ENCODE measurements at places on chromosomes 5 and 9.

DNA sequence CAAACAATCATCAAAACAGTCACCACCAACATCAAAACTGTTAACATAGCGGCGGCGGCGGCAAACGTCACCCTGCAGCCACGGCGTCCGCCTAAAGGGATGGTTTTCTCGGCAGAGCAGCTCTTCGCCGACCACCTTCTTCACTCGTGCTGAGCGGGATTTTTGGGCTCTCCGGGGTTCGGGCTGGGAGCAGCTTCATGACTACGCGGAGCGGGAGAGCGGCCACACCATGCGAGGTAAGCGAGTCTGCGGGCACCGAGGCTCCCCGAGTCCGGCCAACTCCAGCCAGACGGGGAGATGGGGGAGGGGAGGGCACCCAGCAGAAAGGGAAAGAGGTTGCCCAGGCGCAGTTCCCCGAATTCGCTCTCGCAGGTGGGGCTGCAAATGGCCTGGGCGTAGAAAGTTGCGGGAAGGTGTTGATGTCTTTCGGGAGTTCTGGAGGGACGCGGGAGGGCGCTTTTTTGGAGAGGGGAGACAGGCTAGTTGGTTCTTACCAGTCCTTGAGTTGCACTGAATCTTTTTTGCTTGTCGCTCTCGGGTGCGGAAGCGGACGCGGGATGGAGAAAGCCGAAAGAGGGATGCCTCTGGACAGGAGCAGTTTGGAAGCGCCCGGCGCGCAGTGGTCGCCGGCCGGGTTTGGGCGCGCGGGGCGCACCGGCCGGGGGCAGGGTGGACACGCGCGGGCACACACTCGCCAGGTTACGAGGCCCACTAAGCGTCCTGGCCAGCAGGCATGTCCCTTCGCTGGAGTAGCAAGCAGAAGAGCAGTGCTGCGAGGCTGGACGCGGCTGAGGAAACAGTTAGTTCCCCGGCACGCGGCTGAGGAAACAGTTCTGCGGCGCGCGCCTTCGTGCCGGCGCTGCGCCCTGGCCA lies 849 bp downstream of the RORB start:
- DNase-seq = no peak

- peak; percentile 40 for DNase-seq
These were observed at the start of gene ROR2 for GRCh38 chr9:91949946-91950664. ROR2 (minus strand) TSS chr9:91950228.

- no peak for DNase-seq
These were observed 71.2 kb upstream of the GLIS3 start for GRCh38 chr9:4371108-4371507.

DNA sequence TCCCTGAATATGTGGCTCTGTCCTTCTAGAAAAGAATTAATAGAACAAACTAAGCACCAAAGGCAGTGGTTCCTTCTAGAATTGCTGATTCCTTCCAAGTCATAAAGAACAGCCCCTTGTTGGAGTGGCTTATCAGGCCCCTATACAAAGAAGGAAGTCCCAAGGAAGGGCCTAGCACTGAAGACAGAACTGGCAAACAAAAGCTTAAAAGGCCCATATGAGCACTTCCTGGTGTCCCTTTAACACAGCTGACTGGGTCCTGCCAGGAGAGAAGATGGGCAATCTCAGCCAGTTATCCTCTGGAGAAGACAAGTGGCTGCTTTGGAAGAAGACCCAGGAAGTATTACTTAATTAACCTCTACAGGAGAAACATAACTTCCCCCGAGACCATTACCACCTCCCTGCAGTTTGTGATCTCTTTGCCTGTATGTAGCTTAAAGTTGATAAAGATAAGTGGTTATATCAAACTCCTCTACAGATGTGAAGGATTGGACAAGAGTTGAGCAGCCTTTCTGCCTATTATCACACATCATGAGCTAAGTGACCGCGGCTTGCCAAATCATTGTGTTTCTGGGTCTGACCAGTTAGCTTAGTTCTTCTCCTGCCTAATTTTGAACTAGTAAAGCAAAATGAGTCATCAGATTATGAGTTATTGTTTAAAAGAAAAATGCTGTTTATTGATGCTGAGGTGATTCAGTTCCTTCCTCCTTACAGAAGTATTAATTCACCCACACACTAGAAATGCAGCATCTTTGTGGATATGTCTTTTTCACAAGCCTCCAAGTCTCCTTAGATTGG lies 13.3 kb upstream of the STING1 start:
- peak; percentile 68 for DNase-seq

DNA sequence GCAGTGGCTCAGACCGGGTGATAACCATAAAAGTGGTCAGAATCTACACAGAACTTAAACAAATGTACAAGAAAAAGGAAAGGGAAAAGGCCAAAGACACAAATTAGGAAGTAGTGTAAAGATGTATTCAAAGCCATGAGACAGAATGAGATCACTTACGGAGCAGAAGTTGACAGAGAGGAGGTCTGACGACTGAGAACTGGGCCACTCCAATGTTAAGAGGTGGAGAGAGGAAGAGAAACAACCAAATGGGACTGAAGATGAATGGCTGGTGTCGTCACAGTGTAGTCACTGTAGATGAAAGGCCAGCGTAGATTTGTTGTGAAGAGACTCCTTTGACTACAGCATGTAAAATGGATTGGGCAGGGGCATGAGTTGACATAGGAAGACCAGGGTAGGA lies 114.4 kb downstream of the DROSHA start:
- DNase-seq = no peak

- DNase-seq = peak; percentile 80
These were observed 14.9 kb upstream of the WNT8A start for GRCh38 chr5:138068742-138069600.

DNA sequence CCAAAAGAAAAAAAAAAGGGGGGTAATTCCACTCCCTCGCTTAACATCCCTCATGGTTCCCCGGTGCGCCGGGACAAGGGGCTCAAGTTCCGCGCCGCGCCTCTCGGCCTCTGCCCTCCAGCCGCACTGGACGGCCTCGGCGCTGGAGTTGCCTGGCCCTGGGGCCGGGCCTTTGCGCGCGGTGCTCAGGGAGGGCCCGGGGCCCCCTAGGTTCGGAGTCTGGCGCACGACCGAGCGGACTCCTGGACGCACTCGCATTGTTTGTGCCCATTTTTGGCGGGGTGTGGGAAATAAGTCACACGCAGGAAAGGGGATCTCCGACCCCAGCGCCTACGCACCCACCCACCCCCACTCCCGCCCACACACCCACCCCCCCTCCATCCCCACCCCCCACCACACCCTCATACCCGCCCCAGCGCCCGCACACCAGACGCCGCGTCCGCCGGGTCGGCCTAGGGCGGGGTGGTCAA lies 381 bp downstream of the MED22 start:
- DNase-seq = peak; percentile 67

- DNase-seq = no peak
These were observed 248.5 kb upstream of the TUT7 start for GRCh38 chr9:86602715-86603114.

DNA sequence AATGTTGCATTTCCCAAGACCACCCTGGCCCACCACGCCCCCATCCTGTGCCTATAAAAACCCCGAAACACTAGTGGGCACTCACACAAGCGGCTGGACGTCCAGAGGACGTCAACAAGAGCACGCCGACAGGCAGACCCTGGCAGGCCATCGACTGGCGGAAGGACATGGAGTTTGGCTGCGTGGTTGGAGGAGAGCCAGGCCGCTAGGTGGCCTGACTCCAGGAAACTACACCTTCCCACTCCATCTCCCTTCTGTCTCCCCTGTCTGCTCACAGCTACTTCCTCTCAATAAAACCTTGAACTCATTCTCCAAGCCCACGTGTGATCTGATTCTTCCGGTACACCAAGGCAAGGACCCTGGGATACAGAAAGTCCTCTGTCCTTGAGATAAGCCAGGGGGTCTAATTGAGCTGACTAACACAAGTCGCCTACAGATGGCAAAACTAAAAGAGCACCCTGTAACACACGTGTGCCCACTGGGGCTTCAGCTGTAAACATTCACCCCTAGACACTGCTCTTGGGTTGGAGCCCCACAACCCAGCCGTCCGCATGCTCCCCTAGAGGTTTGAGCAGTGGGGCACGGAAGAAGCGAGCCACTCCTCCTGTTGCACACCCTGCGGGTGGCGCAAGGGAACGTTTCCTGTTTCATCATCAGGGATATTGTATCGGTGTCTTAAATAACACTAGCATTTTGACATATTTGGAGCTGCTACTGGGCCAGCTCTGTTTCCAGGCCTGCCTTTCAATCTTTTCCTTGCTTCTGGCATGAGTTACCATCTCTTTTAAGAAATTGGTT lies 54.5 kb upstream of the TAF11L2 start:
- no peak for DNase-seq

DNA sequence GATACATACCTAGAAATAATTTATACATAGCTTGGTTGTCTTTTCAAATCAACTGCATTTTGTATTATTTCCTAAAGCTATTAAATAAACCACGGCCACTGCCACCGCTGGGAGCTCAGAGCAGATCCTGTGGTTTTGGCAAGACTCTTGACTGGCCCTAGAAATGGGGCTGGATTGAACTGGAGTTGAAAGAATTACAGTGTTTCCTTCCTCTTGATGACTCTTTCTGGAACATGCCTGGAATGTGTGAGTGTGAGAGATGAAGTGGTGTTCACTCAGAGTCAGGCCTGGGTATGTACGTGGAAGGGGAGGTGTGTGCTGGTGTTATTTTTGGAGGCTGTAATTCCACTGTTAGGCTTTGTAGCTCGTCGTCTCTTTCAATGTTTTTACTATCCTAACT lies 45.9 kb downstream of the TEK start:
- no peak for DNase-seq

DNA sequence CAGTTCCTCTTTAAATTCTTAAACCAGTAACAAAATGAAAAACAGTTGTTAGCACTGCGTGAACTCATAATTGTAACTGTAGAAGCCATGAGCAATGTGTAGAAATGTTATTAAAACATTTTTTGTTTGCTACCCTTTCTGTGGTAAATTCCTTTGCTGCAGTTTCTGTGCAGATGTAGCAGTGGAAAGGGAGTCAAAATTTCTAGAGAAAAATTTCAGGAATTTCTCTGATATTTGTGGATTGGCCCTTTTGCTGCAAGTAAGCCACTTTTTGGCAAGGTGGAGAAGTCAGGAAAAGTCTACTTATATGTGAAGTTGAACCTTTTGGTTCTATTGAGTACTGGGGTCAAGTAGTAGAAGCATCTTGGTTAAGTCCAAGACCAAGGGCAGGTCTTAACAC lies 10.1 kb downstream of the FBXL7 start:
- no peak for DNase-seq

DNA sequence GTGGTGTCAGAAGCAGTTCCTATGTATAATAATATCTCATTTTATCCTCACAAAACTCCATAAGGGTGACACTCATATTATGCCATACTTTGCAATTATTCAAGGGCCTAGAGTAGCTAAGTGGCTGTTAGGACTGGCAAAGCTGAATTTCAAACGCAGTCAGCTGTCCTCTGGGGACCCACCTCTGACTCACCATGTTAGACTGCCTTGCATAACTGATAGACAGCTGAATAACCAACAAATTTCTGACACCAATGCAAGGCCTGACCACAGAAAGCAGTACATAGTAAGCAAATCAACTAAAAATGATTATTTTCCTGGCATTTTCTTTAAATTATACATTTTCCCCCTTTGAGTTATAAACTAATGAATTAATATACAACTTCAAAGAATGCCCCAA lies 251.6 kb upstream of the PTGER4 start:
- DNase-seq = no peak
